Right atrium auricular region (tissue), 2 donors: ENCODE measurements at places on chromosomes 6 and 20. TPM values are rescaled to one million over a fixed set of nuclear protein-coding genes. Genes with fewer than 3 reads are reported as not detected.

ZC2HC1B gene
- not detected for total RNA-seq

JAG1 gene
- total RNA-seq: 32.8 TPM

RPN2 gene
- total RNA-seq: 129 TPM

PIM1 gene
- total RNA-seq: 28.0 TPM

PTCRA gene
- not detected for total RNA-seq

ATP6V1G2 gene
- total RNA-seq: 1.2 TPM

TAGAP gene
- total RNA-seq: 2.0 TPM

RNF114 gene
- 40.2 TPM for total RNA-seq

C20orf144 gene
- not detected for total RNA-seq

TRIM10 gene
- not detected for total RNA-seq

ADGRF5 gene
- 59.4 TPM for total RNA-seq

LINC00237 gene
- not detected for total RNA-seq

VWA7 gene
- 4.1 TPM for total RNA-seq

SLC22A1 gene
- not detected for total RNA-seq

FAM217A gene
- not detected for total RNA-seq

LSM14B gene
- 26.1 TPM for total RNA-seq

RAMACL gene
- total RNA-seq: 0.20 TPM

SAMD10 gene
- total RNA-seq: 3.1 TPM

NKX2-4 gene
- total RNA-seq: not detected

MDN1 gene
- 17.4 TPM for total RNA-seq

TP53TG5 gene
- not detected for total RNA-seq

GABBR1 gene
- total RNA-seq: 32.0 TPM

TPBG gene
- total RNA-seq: 16.7 TPM

CCHCR1 gene
- total RNA-seq: 7.6 TPM

HLA-DRB1 gene
- total RNA-seq: 24.0 TPM

TCF21 gene
- total RNA-seq: 7.5 TPM
